ENCODE measurements at places on chromosomes 3 and 15.
A peak's percentile ranks its signal among the peaks of the same experiment; 100 is the strongest.

- peak; percentile 66 for DNase-seq
Measured at GRCh38 chr3:71208211-71209095, 375.1 kb downstream of the FOXP1 start.

GRCh38 chr15:70879401-70879800, 12.8 kb downstream of the THAP10 start:
- no peak for DNase-seq

- no peak for DNase-seq
Measured at GRCh38 chr15:52010633-52011595, 8.1 kb upstream of the MAPK6 start.

DNA sequence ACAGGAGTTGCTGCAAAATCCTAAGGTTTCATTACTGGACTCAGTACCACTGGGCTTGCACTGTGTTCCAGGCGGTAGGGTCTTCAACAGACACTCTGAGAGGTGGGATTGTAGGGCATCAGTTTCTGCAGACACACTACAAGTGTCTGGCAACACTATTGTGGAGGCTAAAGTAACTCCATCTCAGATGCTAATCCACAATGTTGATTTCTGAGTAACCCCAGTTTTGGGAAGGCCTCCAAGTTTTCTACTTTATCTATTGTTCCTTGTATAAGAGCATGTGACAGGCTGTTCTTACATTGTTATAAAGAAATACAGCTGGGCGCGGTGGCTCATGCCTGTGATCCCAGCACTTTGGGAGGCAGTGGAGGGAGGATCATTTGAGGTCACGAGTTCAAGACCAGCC, 2.5 kb upstream of the ABHD5 start:
- DNase-seq, result no peak

DNA sequence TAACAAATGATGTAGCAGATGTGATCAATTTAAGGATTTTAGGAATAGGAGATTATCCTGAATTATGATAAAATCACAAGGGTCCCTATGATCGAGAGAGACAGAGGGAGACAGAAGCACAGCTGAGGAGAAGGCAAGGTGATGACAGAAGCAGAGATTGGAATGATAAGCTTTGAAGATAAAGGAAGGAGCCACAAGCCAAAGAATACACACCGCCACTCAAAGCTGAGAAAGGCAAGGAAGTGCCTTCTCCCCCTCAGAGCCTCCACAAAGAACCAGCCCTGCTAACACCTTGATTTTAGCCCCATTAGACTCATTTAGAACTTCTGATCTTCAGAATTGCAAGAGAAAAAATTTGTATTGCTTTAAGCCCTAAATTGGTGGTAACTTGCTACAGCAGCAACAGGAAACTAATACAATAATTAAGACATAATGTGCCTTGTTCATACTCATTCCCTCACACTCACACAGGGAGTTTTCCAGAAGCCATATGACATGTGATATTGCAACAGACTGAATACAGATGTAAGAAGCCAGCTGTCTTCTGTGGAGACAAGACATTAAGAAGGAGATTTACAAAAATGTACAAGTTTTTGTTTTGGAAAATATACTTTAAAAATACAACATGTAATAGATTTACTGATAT, 38.2 kb downstream of the TRANK1 start:
- no peak for DNase-seq

DNA sequence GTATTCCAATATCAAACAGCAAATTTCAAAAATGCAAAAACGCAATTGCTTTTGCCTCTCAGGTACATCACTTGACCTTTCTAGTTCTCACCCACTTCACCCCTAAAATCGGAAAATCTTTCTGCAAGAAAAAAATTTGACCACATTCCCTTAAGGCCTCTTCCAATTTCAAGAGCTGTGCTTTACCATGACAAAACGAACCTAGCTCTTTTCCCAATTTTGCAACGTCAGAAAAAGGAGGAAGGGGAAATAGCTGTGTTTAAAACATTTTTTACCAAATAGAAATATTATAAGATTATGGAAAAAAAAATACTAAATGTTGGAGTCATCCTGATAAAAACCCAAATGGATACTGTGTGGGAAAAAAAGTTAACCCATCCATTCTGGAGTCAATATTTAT, 1.1 kb upstream of the NR2C2 start:
- DNase-seq, result no peak

DNA sequence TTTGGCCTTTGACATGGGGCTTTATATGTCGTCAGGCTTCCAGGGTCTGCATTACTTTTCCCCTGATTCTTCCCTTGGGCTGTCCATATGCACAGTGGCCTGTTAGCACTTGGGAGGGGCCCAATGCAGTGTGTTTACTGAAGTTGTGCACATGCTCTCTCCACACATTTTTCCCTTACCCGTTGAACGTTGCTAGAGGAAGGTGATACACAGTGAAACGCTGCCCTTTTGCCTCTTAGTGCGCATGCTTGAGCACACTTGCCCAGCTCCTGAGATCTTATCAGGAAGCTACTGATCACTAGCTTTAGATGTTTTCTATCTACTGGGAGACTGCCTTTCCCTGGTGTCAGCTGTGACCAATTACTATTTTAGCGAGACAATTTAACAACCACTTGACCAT, 1198.0 kb downstream of the ROBO1 start:
- DNase-seq, result peak; percentile 2

DNA sequence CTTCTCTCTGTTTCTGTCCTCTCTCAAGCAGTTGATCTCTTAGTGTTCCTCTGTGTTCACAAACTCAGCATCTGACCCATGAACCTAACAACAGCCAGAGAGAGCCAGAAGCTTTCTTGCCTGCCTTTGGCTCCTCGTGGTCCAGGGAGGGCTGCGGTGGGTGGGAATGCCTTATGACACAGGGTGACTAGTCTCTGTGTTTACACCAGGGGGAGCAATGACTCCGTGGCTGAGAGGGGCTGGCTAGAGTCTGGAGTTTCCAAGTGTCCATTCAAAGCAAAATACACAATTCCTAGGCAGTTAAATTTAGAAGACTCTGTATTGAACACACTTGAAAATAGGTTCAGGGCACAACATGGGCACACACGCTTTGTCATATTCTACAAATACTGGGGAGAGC, 370.0 kb upstream of the FRG2C start:
- peak; percentile 1 for DNase-seq

DNA sequence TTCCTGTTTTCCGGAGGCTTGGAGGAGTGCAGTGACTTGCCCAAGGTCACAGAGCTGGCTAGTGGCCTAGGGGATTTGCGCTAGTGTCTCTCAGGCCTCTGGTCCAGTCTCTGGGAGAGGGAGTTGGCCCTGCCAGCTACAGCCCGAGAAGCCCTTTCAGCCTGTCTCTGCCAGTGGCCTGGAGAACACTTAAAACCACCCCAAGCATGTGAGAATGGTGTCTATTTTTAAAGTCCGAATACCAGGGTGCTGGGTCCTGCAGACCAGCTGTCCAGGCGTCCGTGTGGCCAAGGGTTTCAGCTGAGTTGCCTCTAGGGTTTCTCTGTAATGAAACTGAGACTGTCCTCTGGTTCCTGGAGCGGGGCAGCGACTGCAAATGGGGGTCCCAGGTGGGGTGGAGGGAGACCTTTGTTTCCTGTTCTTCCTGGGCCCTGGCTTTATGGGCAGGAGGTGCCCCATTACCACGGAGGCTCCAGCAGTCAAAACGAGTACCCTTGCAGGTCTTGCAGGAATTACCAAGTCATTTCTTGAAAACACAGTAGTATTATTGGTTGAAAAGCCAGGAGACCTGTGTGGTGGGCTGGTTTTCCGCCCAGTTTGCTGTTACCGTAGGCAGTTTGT, 2.2 kb downstream of the CAND2 start:
- DNase-seq, result no peak

GRCh38 chr15:91917686-91918360, 64.3 kb downstream of the SLCO3A1 start:
- DNase-seq, result no peak

- DNase-seq, result no peak
Measured at GRCh38 chr15:39404767-39405181, 176.1 kb upstream of the THBS1 start.

DNA sequence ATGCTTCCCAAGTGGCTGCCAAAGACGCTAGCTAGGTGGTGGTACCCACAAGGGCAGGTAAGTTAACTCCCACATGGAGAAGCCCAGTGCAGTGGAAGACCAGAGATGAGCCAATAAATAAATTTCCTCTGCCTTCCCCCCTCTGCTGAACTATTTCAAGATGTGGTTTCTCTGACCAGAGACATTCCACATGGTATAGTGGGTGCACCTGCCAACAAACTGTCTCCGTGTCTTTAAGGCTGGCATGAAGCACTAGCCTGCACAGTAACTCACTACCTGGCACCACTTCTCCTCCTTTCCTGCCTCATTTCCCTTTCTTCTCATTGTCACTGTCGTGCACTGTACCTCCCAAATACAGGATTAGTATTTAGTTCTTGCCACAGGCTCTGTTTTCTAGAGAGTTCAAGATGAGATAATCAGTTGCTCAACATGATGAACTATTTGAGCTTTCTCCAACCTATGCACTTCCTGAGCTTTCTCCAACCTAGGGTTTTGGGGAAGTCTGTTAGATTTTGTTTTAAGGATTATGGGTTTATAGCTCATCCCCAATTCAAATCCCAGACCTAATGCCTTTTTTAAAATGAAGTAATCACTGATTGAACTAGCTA, 8.4 kb upstream of the CRTAP start:
- no peak for DNase-seq

DNA sequence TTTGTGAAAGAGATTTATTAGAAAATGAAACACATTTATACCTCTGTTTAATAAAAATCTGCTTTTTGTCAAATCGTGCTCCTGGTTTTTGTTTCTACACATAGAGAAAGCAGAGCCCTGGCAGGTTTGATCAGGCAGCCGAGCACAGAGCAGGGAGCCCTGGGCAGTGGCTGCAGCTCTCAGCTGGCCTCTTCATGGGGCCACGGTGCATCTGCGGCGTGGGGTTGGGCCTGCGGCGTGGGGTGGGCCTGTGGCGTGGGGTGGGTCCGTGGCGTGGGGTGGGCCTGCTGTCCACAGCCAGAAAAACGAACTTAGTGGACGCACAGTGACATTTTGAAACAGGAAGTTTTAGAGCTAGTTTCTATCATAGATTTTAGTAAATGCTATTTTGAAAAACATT, 10.6 kb downstream of the GOLGA6L2 start:
- no peak for DNase-seq
